ENCODE measurements at places on chromosomes 2 and 18.

- peaks cover 31% of the 10 kb centered on the region for H3K27me3 ChIP-seq
- H3K4me3 ChIP-seq: no peak overlapping the region
- H3K36me3 ChIP-seq: no peaks in the 10 kb centered on the region
- no peak overlapping the region for H3K27ac ChIP-seq
- H3K4me1 ChIP-seq: no peaks in the 10 kb centered on the region
- no peak for DNase-seq
Observed at GRCh38 chr2:118351796-118352195, 263.5 kb downstream of the INSIG2 start.

DNA sequence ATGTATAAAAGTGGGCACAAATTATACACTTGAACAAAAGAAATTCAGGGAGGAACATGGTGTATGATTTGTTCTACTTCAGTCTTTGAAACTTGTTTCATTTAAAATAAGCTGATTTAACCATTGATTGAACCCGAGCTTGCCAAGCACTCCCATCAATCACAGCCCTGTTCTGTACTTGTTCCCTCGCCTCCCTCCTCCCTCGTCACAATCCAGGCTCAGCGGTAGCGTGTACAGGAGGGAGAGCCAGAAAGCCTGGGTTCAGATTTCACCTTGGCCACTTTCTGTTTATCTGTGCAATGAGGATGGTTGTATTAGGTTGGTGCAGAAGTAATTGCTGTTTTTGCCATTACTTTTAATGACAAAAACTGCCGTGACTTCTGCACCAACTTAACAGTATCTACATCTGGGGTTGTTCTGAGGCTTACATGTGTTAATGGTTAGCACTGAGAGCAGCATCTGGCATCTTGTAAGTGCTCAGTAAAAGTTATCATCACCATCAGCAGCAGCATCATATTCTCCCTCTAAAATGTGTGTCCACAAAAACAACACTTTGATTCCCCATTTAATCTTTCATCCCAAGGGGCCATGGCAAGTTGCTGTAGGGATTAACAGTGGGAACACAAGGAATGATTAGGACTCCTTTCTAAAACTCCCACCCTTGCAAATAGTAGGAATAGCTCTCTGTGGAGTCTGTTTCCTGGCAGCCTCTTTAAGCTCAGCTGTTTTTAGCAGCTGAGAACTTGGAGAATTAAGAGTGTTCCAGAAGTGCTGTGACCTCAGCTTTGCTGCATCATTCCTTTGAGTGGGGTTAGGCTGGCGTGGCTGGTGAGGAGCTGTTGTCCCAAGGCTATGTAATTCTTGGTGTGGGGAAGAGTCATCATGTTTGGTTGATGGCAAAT lies 4.7 kb downstream of the DPYSL5 start:
- no peaks in the 10 kb centered on the region for H3K36me3 ChIP-seq
- peaks cover 6% of the 10 kb centered on the region for H3K4me1 ChIP-seq
- no peak for DNase-seq
- no peak overlapping the region for H3K4me3 ChIP-seq
- H3K27ac ChIP-seq: no peak overlapping the region
- peaks cover 64% of the 10 kb centered on the region for H3K27me3 ChIP-seq

DNA sequence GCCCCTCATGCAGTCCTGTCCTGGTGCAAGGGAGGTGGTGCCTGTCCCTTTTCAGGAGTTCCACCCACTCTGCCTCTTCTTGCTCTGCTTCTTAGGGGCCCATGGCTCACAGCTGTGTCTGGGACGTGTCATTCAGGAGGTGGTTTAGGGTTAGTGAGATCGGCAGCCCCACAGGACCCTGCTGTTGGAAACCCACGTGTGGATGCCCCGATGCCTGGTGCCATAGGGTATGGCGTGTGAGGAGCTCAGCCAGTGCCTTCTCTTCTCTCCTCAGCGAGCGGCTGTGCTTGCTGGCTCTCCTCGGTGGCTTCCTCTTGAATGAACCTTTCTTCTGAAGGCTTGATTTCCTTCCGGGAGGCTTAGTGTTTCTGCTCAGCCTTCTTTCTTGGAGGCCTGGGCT lies 55.2 kb downstream of the LDLRAD4 start:
- peak overlapping the region; percentile 30 for H3K4me3 ChIP-seq
- H3K36me3 ChIP-seq: no peaks in the 10 kb centered on the region
- peak overlapping the region; percentile 39 for H3K27ac ChIP-seq
- peaks cover 8% of the 10 kb centered on the region for H3K27me3 ChIP-seq
- no peak for DNase-seq

DNA sequence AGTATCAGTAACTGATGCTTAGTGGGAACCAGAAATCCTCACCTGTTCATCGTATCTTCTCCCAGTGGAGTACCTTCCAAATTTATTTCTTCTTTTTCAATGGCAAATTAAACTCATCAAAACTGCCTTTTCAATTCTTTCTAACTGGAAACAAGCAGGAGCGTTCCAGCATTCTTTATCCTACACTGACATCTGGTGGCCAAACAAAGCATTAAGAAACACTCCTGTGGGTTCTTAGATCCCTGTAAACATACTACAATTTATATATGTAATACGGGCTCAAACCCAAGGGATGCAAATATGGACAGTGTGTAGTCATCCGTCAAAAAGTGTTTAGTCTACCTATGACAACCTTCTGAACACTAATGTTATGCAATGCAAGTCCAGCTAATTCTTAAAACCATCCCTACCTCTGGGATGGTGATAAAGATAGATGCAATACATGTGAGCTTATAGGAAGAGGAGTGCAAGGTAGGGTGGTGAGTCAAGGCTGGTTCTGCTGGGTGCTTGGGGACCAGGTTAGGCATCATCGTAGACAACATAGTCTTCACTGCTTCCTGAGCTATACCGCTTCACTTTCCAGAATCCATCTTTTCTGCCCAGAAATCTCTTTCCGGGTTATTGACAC lies 375.0 kb downstream of the CTNNA2 start:
- H3K36me3 ChIP-seq: no peaks in the 10 kb centered on the region
- no peaks in the 10 kb centered on the region for H3K4me1 ChIP-seq
- H3K27ac ChIP-seq: no peak overlapping the region
- H3K4me3 ChIP-seq: no peak overlapping the region
- DNase-seq: no peak

DNA sequence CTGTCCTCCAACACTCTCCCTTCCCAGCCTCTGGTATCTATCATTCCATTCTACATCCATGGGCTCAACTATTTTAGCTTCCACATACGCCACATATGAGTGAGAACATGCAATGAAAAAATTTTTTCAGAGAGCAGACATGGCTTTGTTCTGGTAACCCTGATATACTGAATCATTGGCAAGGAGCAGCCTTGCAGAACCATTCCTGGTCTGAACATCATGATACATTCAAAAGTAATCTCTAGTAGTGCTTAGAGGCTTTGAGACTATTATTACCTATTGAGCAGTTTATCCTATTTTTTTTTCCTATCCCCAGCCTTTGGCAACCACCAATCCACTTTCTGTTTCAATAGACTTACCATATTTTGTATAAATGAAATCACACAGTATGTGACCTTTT lies 393.1 kb upstream of the KCNH7 start:
- no peak for DNase-seq
- H3K27me3 ChIP-seq: no peaks in the 10 kb centered on the region
- H3K4me3 ChIP-seq: no peak overlapping the region
- H3K27ac ChIP-seq: no peak overlapping the region
- no peaks in the 10 kb centered on the region for H3K36me3 ChIP-seq
